ENCODE measurements at places on chromosomes 5 and 9.
A peak's percentile ranks its signal among the peaks of the same experiment; 100 is the strongest.

- peak; percentile 79 for DNase-seq
These were observed 312 bp downstream of the SET start for GRCh38 chr9:128689293-128689774.

DNA sequence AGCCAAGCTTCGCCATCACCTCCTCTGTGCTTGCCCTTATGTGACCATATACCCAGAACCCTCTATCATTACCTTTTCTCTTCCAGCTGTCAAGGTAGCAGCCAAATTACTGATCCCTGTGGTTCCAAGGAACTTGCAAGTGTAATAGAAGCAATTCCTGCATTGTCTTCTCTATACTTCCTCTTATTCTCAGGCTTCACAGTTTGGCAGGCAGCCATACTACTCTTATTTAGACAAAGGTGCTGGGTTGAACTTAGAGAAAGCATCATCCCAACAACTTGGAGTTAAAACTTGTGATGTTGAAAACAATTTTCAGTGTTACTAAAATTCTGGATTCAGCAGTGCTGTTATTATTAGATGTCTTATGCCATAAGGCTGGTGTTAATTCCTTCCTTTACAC is 93.2 kb downstream of the NLN start:
- DNase-seq = no peak

DNA sequence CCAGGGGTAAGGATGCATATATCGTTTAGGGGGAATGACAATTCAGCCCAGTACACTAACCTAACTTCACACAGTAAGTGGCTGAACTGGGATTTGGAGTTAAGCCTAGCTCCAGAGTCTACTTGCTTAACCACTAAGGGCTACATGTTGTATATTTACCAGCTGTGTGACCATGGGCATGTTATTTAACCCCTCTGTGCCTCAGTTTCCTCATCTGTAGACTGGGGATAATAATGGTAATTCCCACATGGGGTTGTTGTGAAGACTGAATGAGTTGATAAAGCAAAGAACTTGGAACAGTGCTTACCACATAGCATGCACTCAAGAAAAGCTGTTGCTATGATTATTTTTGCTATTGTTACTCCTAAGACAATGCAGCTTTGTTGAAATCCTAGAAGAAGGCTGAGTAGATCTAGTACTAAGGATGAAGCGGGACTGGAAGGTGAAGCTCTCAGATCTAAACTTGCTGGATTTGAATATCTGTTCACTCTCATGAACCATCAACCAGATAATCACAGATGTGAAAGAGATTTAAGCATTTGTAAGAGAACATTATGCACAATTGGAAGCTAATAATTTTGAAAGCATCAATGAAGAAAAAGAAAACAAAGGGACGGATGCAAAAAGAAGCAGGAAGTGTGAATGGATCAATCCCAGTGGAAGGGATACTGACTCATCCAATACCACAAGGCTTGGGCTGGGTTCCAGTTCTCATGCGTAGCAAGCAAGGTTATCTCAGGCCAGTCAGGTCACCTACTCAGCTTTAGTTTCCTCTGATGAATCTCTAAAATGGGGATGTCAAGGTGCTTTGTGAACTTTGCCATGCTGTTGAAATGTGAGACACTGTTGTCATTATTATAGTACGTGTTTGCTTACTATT is 78.5 kb upstream of the TBC1D2 start:
- no peak for DNase-seq

GRCh38 chr9:23837038-23837437 is 11.0 kb upstream of the ELAVL2 start:
- DNase-seq = no peak

- DNase-seq = no peak
These were observed 44.0 kb upstream of the NCS1 start for GRCh38 chr9:130128251-130128650.

DNA sequence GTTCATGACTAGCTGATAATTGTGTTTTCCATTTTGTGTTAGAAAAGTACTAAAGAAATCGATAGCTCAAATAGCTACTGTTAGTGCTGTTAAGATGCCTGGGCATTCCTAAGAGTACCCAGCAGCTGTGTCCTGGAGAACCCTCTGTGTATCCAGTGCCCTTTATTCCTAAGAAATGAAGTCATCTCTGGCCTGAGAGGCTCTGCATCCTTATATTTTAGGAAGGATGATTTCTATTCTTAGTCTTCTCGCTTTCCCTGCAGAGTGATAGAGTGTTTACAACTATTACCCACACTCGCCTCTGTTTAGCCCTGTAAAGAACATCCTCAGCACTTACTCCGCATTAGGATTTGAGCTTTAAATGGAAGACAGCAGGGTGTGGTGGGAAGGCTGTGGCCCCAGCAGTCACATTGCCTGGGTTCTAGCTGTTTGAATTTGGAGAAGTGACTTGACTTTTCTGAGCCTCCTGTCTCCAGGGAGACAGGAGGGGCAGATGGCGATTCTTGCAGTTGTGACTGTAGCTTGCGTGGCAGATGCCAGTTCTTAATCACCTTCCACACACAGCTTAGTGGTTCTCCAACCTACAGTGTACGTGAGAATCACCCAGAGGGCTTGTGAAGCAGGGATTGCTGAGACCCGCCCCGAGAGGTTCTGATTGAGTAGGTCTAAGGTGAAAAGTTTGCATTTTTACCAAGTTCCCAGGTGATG is 177.2 kb upstream of the PITX1 start:
- no peak for DNase-seq

GRCh38 chr5:82673057-82673809 is 395.1 kb upstream of the RPS23 start:
- no peak for DNase-seq

DNA sequence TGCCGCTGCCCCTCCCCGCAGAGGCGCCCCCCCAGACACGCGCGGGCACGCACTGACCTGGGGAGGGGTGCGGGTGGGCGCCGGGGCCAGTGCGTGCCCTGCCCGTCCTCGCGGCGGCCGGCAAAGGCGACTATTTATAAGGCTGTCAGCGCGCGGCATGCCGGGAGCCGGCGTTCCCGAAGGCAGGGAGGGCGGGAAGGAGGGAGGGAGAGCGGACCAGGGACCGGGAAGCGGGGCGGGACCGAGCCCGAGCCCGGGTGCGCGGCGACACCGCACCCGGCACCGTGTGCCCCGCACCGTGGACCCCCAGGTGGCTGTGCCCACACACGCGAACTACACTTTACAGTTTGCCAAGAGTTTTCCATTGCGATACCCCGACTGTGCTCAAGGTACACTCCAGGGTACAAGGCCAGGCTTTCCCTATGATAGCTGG is at the start of gene AK1:
Gene AK1, minus strand, starts transcription at position 110 of the 433 bp plus-strand sequence. CDS start 3,058 bp downstream, outside the sequence.
- DNase-seq = peak; percentile 91

- no peak for DNase-seq
These were observed 170.0 kb downstream of the FGF18 start for GRCh38 chr5:171589461-171589860.

- DNase-seq = no peak
These were observed 34.9 kb upstream of the EPB41L4B start for GRCh38 chr9:109355564-109356297.

DNA sequence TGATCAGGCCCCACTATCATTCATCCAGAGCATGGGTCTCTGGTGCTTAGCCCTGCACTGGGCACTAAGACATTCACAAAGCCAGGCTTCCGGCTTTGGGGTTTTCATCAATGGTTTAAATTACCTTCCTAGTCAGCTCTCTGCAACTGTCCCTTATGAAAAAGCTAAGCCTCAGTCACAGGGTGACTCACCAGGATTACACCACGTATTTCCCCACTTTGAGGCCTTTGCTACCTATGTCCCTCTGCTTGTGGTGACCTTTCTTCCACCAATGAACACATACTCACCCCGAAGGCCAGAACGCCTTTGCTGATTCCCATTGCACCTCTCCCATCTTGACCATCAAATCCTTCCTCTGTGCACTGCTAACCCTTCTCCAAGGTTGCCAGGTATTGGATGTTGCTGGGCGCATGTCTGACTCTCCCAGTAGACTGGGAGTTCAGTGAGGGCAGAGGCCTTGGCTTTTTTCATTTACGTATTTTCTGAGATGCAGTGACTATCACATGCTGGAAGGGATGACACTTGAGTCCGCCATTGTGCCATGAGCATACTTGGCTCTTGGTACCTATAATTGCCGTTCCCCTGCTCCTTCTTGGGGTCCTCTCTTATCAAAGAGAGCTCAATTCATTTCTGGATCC is 58.7 kb upstream of the TNFSF8 start:
- no peak for DNase-seq

GRCh38 chr9:75235632-75236031 is 147.3 kb downstream of the OSTF1 start:
- DNase-seq = no peak

GRCh38 chr5:91556-92263 is at the start of gene PLEKHG4B:
PLEKHG4B (plus strand) TSS chr5:92168; CDS start chr5:92232, 64 bp downstream.
- DNase-seq = no peak

DNA sequence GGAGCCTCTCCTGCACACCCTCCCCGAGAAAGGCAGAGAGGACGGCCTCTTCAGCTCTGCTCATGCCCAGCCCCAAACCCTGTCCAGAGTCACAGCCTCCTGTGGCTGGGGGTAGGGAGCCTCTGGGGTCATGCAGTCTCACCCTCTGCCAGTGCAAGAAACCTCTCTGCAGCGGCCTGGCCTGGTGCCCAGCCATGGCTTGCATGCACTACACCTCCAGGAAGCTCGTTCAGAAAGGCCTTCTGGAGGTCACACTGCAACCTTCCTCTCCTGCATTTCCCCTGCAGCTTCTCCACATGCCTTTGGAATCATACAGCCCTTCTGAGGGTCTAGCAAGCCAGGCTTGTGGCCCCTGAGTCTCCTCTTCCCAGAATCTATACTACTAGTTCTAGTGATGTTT is 17.9 kb downstream of the CSF1R start:
- DNase-seq = no peak

GRCh38 chr9:123251324-123251723 is 17.1 kb downstream of the STRBP start:
- DNase-seq = no peak

- DNase-seq = no peak
These were observed 69.9 kb downstream of the OTULIN start for GRCh38 chr5:14734396-14734795.

GRCh38 chr5:53681079-53681478 is 120.6 kb downstream of the NDUFS4 start:
- DNase-seq = no peak

DNA sequence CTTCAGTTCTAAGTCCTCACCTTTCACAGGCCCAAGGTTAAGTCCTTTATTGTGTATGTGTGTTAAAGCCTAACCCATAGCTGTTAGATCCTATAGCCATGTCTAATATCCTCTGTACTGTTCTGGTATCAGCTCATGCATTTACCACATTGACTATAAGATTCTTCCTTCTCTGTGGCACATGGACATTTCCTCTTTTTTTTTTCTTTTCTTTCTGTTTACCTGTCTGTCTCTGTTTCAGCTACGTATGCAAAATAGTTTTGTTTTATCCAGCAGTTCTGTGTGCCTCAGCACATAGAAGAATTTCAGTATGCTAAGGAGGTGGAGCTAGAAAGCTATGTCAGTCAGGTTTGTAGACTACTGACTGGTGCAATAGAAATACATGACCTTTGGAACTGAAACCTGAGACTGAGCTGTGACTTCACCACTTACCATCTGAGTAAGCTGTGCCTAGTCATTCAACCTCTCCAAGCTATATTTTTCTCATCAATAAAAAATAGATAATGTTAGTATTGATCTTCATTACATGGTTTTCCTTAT is 155.6 kb upstream of the VLDLR start:
- DNase-seq = no peak

DNA sequence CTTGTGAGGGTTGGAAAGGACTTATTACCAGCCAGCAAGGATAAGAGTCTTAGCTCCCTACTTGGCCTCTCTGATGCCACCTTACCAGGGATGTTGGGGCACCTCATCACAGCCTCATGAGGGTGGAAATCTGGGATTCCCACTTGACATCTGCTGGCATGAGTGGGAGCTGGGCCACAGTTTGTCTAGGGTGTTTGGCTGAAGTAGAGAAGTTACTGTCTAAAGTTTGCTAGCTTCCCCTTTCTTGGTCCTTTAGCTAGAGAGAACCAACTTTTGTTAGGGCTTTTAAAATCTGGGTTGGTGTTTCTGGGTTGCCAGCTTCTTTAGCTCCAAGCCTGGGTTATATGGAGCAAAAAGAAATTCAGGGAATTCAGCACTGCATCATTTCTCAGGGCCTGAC is 57.5 kb upstream of the GNA14 start:
- no peak for DNase-seq

DNA sequence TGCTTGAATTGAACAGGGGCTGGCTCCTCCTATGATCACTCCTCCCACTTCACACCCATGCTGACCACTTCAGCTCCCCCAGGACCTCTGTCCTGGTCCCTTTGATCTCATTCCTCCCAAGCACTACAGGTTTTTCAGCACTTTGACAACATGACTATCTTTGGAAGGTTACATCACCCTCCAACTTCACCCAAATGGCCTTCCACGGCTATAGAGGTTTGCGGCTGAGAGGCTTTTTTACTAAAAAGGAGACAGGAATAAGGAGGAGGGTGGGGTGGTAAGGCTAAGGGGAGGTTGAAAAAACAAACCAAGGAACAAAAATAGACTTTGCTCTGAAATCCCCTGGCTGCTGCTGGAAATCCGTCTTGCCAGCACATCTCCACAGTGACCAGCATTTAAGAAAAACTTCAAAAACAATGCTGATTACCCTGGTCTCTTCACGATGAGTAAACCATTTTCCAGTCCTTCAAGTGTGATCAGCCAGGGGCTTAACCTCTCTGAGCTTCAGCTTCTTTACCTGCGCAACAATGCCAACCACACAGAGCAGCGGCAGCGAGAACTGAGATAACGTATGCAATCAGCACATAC is 102.7 kb downstream of the DPYSL3 start:
- no peak for DNase-seq

DNA sequence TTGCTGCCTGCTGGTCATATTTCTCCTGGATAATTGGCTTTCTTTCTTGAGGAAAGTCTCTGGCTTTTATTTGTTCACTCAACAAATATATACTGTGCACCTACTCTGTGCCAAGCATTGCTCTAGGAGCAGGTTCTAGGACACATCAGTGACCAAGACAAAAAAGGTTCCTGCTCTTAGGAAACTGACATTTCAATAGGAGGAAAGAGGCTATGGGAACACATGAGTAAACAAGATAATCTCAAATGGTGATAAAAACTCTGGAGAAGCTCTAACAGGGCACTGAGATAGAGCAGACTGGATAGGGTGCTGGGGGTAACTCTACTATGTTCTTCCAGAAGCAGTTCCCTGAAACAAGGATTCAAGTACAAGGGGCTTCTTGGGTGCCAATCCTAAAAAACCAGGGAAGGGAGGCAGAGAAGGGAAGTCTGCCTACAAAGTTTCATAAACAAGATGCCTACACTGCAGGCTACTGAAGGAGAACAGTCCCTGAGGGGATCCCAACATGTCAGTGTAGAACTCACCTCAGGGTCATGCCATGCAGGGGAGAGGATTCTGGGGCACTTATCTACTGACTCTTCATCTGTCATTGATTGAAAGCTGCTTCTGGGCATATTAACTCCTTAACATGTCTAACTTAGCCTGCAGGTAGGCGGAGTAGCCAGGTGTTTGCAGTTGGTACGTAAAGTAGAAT is 181.3 kb downstream of the GRIA1 start:
- no peak for DNase-seq

DNA sequence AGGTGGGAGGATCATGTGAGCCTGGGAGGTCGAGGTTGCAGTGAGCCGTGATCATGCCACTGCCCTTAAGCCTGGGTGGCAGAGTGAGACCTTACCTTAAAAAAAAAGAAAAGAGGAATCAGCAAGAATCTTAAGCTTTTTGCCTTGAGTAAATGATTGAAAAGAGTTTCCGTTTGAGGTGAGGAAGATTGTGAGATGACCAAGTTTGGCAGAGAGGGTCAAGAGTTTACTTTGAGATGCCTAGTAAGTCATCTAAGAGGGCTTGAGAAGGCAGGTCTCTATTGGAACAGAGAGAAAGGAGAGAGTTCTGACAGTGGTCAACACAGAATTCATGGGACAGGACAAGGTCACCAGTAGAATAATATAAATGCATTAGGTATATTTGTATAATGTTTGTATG is 572.1 kb downstream of the TLE4 start:
- no peak for DNase-seq

- DNase-seq = no peak
These were observed 149.1 kb upstream of the VCAN start for GRCh38 chr5:83322273-83322924.

All from sciatic nerve (tissue), 2 donors.